ENCODE measurements at places on chromosomes 4 and X. TPM values are rescaled to one million over a fixed set of nuclear protein-coding genes. Genes with fewer than 3 reads are reported as not detected.

CENPVL2 gene
- total RNA-seq: not detected

SLC10A7 gene
- total RNA-seq: 13.5 TPM

GATA1 gene
- not detected for total RNA-seq

TMSB15B gene
- 68.6 TPM for total RNA-seq

KLHL4 gene
- total RNA-seq: 39.9 TPM

C1QTNF7 gene
- not detected for total RNA-seq

ELOVL6 gene
- 60.1 TPM for total RNA-seq

NPFFR2 gene
- total RNA-seq: not detected

BEX3 gene
- 242 TPM for total RNA-seq

PACRGL gene
- total RNA-seq: 10.9 TPM

TMPRSS11F gene
- not detected for total RNA-seq

CYLC1 gene
- total RNA-seq: not detected

CDS1 gene
- 1.3 TPM for total RNA-seq

CENPVL1 gene
- not detected for total RNA-seq

PCDH11X gene
- 2.2 TPM for total RNA-seq

AMBN gene
- not detected for total RNA-seq

PPP4R3C gene
- total RNA-seq: not detected

GLOD5 gene
- not detected for total RNA-seq

MYOZ2 gene
- not detected for total RNA-seq

All from glutamatergic neuron (in vitro differentiated cells).